ENCODE measurements at places on chromosomes 2 and 18.

- DNase-seq, result peak; percentile 22
Measured at GRCh38 chr2:202261531-202261930, 4.0 kb upstream of the NOP58 start.

DNA sequence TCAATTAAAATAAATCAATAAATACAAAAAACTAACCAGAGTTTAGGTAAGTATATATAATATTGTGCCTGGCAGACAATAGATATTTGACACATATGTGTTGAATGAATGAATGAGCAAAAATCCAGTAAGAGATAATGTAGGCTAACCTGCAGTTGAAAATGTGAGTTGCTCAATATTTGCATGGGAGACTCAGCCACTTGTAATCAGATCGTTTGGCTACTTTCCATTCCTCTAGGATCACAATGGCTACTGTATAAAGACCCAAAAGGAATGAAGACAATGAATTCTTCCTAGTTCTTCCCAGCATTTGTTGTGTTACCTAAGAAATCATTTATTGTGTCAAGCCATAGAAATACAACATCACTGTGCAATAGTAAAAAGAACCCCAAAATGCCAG is 25.3 kb downstream of the PIEZO2 start:
- no peak for DNase-seq

DNA sequence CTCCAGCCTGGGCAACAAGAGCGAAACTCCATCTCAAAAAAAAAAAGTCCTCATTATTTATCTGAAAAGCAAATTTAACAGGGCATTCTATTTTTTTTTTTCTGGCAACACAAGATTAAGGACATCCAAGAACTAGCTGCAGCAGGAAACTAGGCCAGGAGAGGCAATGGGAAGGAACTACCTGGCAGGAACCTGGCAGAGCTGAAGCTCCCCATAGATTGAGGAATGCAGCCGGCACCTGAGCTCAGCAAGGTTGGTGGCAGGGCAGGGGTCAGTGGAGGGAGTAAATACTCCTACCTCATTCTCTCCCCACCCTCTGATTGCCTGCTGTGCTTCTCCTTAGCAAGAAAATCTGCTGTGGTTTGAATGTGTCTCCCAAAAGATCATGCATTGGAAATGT is 30.4 kb upstream of the LAPTM4A start:
- DNase-seq, result no peak

DNA sequence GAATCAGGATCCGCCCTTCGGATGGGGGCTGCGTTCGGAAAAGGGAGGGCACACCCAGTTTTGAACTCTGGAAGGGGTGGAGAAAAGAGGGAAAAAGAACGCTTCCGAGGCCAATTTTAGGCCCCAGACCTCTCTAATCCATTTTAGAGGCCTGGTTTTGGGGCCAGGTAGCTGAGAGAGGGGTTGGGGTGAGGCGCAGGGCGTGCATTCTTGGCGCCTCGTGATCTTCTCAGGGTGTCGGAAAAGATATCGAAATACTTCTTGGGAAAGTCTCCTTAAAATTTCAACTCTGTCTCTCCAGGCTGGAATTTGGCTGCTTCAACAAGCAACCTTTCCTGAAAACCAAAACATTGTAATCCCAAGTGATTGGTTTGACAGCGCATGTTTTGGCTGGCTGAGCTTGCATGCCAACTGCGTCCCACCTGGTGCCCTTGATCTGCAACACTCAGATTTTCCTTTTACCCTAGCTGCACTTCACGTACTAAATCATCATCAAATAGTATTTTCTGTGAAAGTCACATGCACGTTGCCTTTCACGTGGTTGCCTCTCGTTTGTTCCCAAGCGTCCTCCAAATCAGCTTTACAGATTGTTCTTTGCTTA is 864 bp upstream of the XPO1 start:
- DNase-seq, result peak; percentile 12

DNA sequence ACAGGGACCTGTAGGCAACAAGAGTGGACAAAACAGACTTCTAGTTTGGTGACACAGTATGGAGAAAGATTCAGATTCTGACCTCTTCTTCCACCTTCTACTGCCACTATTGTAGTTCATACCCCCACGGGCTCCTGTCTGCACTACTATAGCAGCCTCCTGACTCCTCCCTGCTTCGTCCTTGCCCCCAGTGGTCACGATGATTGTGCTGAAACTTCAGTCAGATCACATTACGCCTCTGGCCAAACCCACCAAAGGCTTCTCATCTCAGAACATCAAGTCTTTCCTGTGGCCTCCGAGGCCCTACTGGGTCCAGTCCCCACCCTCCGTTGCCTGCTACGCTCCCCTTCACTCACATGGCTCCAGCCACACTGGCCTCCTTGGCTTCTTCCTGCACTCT is 147.6 kb downstream of the CYP26B1 start:
- DNase-seq, result no peak

- no peak for DNase-seq
Measured at GRCh38 chr2:109143214-109144187, 14.5 kb downstream of the SH3RF3 start.

DNA sequence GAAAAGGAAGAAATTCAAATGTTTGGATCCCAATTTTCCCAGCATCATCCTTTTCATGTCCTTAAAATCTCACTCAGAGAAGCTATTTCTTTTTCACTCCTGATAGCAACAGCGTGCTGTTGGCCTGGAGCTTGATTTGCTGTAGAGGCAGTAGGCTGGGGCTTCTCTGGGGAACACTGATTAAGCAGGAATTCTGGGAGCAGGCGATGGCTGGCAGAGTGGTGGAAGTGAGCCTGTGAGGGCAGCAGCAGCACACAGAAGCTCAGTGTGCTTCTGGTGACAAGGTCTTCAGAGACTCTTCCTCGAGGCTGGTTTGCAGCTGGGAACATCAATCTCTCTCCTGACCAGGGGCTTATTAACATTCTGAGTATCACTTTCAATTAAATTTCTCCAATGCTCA is 284.6 kb downstream of the DPP10 start:
- no peak for DNase-seq

- peak; percentile 82 for DNase-seq
Measured at GRCh38 chr2:105403783-105404698, 5.2 kb upstream of the FHL2 start.

GRCh38 chr2:197075754-197076337 is 149.3 kb upstream of the PGAP1 start:
- no peak for DNase-seq

Data from AG20443 (cell line).